A549 treated with CORT108297 at 1 μM for 4 hours (cell line): ENCODE measurements at places on chromosomes 12 and 14. TPM values are rescaled to one million over a fixed set of nuclear protein-coding genes. Genes with fewer than 3 reads are reported as not detected.

Gene WDR89
- 9.1 to 11.5 TPM (median 9.7 TPM) in 5 replicates for total RNA-seq

Gene TFCP2
- total RNA-seq, result 18.5 to 22.5 TPM (median 20.0 TPM) in 5 replicates

Gene ATG101
- 82.5 to 103 TPM (median 103 TPM) in 5 replicates for total RNA-seq

Gene NRL
- 0.60 to 1.1 TPM (median 0.97 TPM) in 5 replicates for total RNA-seq

Gene KIF5A
- 0.10 to 0.36 TPM (median 0.24 TPM) in 5 replicates for total RNA-seq

Gene ADCK1
- 6.2 to 7.1 TPM (median 6.5 TPM) in 5 replicates for total RNA-seq

Gene SLC7A7
- total RNA-seq, result 12.6 to 19.5 TPM (median 15.3 TPM) in 5 replicates

Gene RHOJ
- total RNA-seq, result not detected in 5 replicates

Gene CLEC4D
- not detected in 5 replicates for total RNA-seq

Gene DTX1
- total RNA-seq, result 0.32 to 0.62 TPM (median 0.42 TPM) in 5 replicates

Gene KRT72
- total RNA-seq, result 0.05 TPM in 1 of 5 replicates, not detected in the others

Gene KRT82
- not detected in 5 replicates for total RNA-seq

Gene OR10P1
- not detected in 5 replicates for total RNA-seq

Gene KRT5
- 0.08 to 0.27 TPM (median 0.21 TPM) in 5 replicates for total RNA-seq

Gene TAS2R19
- 0.18 TPM in 1 of 5 replicates, not detected in the others for total RNA-seq

Gene KCNA5
- not detected in 5 replicates for total RNA-seq
